ENCODE measurements at places on chromosomes 4 and X. TPM values are rescaled to one million over a fixed set of nuclear protein-coding genes. Genes with fewer than 3 reads are reported as not detected.
A peak's percentile ranks its signal among the peaks of the same experiment; 100 is the strongest.

ARX gene
- not detected for total RNA-seq

DNA sequence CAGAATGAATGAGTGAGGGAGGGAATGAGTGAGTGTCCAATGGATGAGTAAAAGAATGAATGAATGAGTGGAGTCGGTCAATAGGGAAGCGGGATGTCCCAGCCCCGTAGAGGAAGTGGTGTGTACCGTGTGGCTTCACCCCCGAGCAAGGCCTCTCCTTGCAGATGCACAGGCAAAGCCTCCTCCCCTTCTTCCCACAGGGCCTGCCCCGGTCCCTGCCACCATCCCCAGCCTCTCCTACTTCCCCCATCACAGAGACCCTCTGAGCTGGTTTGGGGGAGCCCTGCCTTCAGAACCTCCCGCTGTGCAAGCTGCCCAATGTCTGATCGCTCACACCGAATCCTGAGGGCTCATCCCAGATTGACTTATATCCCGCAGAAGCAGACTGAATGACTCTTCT is 13.6 kb downstream of the HTRA3 start:
- DNase-seq, result peak; percentile 35

- no peak for DNase-seq
Measured at GRCh38 chr4:113457886-113458285, 303.7 kb downstream of the CAMK2D start.

SSX3 gene
- total RNA-seq, result not detected

DNA sequence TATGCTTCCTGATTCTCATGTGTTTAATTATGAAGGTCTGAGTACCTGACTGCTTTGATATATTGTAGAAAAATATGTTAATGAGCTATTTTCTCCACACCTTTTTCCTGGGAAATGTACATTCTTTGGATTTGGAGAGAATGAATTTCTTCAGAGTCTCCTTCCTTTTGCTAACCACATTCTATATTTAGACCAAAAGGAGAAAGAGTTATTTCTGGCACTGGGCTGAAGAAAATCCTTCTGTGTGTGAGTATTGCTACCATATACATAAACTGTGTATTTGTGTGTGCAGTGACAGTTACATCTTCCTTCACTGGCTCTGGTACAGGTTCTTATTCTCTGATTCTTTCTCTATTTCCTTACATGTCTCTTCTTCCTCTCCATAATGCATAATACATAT is 44.5 kb upstream of the PGRMC2 start:
- DNase-seq, result no peak

DNA sequence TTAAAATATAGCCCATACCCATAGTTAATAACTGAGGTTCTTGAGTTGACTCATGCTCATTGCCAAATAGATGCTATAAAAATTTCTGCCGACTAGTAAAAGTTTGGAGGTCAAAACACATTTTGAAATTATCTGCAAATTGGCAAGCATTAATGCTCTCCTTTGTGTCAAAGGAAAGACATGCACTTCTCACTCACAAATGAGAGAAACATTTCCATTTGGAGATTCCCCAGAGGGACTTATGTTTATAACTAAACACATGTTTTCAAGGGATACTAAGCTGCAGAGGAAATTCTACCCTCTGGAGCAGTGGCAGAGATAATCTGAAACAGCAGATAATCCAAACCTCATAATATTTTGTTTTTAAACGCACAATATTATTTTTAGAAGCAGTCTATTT is 45.7 kb upstream of the CCDC160 start:
- DNase-seq, result no peak

GRCh38 chrX:108366644-108367406 is 71.4 kb downstream of the COL4A6 start:
- no peak for DNase-seq

DNA sequence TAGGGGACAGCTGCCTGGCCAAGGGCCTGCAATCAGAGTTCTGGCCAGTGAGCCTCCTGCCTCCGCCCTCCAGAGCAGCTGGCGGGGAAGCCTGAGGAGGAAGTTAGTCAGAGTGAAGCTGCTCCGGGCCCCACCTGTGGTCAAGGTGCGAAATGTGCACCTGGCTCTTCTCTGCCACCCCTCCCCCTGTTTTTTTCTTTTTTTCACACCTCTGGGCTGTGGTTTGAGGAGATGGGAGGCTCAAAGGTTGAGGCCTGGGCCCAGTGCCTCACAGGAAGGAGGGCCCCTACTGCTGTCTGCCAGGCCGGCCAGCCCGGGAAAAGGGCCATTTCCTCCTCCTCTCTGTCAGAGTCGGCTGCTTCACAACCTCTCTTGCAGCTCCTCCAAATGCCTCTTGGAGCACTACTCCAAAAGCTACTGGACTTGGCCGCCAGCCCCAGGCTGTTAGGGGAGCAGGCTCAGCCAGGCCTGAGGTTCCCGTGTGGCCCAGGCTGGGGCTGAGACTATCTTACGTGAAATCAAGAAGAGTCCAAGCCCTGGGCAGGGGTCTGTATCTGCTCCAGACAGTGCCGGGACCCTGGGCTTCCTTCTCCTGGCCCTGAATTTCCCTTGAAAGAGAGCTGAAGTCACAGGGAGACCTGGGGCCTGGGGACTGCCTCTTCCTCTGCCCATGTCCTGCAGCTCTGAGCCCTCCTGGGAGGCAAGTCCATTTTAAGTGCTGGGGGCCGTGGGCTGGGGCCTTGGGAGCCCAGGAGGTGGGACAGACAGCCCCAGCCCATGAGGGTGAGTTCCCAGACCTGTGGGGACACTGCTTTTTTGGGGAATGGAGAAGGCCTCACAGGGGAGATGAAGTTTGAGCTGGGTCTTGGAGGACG is 4.5 kb upstream of the CXCR3 start:
- DNase-seq, result peak; percentile 85

SMIM10 gene
- 6.4 TPM for total RNA-seq

DNA sequence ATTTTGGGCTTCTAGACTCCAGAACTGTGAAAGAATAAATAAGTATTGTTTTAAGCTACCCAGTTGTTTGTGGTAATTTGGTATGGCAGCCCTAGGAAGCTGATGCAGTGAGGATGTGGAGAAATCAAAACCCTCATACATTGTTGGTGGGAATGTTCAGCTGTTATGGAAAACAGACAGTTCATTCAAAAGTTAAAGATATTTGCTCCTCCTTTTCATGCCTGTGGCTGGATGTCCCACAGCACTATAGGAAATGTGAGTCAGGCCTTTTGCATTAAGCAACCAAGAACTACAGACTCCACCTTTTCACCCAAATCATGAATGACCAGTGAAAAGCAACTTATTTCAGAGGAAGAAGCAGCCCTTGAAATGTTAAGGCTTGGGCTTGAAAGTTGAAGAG is 6.7 kb downstream of the BBS12 start:
- DNase-seq, result no peak

- DNase-seq, result peak; percentile 60
Measured at GRCh38 chr4:74793757-74794381, 454 bp downstream of the BTC start.

GRCh38 chr4:155818639-155819038 is 47.4 kb downstream of the ASIC5 start:
- DNase-seq, result no peak

VCX3B gene
- total RNA-seq, result not detected

- DNase-seq, result peak; percentile 86
Measured at GRCh38 chrX:12975991-12976558, 1.2 kb downstream of the TMSB4X start.

GRCh38 chrX:129040124-129040523 is 483.2 kb downstream of the SMARCA1 start:
- no peak for DNase-seq

DNA sequence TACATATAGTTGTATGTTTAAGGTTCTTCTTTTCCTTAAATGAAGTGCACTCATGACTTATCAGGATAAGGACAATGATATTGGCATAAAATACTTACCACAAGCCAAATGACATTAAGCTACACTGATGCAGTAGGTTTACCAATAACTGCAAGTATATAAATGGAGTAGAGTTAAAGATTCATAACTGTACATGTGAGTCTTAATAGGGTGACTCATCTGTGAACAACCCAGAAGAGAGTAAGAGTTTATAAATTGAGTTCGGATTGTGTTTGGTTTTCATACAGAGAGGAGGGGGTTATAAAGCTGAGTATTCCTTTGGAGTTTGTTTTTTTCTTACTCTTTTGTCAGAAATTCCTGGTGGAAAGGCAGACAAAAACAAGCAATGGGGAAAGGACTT is 144.8 kb downstream of the TLL1 start:
- DNase-seq, result no peak

DNA sequence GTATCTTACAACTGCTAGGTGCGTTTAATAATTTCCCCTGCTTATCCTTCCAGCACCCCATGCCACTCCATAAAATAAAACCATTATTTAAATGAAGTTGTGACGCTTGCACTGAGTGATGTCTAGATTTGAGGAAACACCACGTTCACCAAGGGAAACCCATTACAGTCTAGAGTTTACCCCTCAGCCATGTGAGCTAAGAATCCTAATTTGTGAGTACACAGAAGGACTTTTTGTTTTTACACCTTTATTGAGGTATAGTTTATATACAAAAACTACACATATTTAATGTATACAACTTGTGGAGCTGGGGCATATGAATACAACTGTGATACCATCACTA is 326.8 kb downstream of the RAPGEF2 start:
- DNase-seq, result no peak

DNA sequence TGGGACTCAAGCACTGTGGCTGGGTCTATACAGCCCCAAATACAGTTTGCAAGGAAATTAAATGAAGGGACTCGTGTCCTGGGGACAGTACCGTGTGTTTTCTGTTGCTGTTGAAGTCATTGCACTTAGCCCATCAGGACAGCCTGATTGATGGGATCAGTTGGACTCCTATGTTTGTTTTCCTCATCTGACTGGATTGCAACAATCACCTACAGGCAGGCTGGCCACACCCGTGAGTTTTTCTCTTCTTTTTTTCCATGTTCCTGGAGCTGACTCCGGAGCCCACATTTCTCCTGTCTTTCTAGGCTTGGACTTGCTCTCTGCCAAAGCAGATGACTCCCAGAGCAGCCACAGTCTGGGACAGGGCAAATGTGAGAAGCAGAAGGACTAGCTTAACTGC is 38.1 kb downstream of the RTL9 start:
- no peak for DNase-seq

GRCh38 chr4:125573368-125573767 is 258.6 kb downstream of the FAT4 start:
- no peak for DNase-seq

DNA sequence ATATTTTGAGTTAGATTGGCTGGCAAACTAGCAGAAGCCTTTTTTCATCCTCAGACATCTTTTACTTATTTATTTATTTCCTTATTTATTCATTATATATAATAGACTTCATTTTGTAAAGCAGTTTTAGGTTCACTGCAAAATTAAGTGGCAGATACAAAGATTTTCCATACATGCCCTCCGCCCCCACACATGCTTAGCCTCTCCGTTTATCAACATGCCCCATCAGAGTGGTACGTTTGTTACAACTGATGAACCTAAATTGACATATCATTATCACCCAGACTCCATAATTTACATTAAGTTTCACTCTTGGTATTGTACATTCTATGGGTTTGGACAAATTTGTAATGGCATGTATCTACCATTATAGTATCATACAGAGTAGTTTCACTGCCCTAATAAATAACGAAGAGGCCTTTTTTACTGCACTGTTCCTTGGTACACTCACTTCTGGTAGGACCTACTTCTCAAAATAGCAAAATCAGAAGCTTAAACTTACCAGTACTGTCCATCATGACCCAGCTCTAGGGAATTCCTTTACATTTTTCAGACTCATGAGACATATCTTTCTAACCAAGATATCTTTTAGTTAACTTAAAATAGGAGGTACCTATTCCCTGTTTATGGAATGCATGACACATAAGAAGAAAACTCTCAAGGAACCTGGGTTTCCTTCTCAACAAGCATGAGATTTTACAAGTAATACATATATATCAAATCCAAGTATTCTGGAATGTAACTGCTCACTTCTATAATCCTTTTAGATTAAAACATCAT is 4.8 kb upstream of the TMPRSS11B start:
- DNase-seq, result no peak

- no peak for DNase-seq
Measured at GRCh38 chr4:25795566-25796454, 67.0 kb downstream of the SEL1L3 start.

GRCh38 chrX:40950546-40950945 is 134.7 kb upstream of the USP9X start:
- no peak for DNase-seq

DNA sequence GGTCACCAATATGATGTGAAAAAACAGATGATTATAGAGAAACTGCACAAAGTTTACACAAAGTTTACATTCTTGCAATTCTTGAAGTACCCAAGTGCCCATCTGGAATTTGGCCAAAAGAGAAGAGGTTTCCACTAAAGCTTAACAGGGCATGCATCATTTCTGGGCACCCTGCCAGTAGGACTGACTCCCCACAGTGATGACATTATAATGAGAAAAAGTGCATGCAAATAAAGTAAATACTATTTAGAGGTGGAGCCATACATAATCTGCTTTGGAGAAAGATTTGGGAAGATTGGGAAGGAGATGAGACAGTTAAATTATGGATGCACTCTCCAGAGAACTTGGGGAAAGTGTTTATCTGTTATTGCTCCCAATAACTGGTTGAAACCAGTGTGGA is 93.7 kb upstream of the TRPC3 start:
- no peak for DNase-seq

NFXL1 gene
- 3.9 TPM for total RNA-seq

DNA sequence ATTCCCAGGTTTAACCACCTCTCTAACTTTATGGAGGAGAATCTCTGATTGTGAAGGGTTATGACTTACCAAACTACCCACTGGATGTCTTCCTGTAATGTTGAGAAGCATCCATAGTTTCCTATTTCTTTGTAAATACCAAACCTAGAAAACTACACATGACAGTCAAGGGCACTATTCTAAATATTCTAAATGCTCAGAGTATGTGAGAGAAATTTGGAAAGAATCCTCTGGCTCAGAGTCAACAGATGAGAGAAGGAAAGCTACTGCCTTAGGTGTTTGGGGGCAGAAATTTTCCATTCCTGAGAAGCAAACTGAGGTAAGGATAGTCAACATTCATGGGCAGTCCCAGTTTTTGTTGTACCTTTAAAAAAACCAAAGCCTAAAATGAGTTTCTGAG is 155.8 kb downstream of the KCNIP4 start:
- DNase-seq, result no peak

PAGE2 gene
- total RNA-seq, result not detected

DNA sequence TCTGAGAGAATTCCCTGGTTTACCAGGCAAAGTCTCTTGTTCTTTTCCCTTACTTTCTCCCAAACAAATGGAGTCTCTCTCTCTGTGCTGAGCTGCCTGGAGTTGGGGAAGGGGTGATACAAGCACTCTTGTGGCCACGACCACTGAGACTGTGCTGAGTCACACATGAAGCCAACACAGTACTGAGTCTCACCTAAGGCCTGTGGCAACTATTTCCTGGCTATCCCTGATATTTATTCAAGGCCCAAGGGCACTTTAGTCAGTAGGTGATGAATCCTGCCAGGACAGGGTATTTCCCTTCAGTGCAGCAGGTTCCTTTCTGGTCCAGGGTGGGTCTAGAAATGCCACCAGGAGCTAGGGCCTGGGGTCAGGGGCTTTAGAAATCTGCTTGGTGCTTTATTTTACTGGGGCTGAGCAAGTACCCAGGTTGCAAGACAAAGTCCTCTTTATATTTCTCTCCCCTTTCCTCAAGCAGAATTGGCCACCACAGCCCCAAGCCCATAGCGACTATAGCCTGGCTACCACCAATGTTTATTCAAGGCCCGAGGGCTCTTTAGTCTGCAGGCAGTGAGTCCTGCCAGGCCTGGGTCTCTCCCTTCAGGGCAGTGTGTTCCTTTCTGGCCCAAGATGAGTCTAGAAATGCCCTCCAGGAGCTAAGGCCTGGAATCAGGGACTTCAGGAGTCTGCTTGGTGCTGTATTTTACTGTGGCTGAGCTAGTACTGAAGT is 10.5 kb downstream of the ARL13A start:
- no peak for DNase-seq

GRCh38 chr4:54318904-54319303 is 89.8 kb downstream of the PDGFRA start:
- no peak for DNase-seq

GRCh38 chr4:10035130-10035529 is 13.8 kb upstream of the SLC2A9 start:
- DNase-seq, result no peak
